ENCODE measurements at places on chromosomes 2 and 18. TPM values are rescaled to one million over a fixed set of nuclear protein-coding genes. Genes with fewer than 3 reads are reported as not detected.

Gene HMSD
- 0.84 TPM for total RNA-seq

Gene ACMSD
- total RNA-seq = not detected

DNA sequence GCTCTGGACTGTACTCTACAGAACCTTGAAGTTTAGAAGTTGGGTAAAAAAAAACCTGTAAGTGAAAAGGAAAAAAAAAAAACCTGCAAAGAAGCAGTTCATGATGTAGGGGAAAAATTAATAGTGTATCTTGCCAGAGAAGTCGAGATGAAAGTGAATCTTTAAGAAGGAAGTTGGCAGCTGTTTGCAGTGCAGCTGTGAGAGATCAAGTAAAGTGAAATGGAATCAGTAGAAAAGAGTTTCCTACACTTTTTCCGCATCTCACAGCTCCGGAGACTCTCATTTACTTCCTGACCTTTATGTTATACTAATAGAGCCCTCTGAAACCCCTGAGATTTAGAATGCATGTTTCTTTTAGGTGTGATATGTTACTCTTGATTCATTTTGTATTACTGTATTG lies 19.2 kb downstream of the RNMT start:
- DNase-seq = no peak

- DNase-seq = peak; percentile 38
Observed at GRCh38 chr2:201793631-201794030, 12.7 kb upstream of the CDK15 start.

DNA sequence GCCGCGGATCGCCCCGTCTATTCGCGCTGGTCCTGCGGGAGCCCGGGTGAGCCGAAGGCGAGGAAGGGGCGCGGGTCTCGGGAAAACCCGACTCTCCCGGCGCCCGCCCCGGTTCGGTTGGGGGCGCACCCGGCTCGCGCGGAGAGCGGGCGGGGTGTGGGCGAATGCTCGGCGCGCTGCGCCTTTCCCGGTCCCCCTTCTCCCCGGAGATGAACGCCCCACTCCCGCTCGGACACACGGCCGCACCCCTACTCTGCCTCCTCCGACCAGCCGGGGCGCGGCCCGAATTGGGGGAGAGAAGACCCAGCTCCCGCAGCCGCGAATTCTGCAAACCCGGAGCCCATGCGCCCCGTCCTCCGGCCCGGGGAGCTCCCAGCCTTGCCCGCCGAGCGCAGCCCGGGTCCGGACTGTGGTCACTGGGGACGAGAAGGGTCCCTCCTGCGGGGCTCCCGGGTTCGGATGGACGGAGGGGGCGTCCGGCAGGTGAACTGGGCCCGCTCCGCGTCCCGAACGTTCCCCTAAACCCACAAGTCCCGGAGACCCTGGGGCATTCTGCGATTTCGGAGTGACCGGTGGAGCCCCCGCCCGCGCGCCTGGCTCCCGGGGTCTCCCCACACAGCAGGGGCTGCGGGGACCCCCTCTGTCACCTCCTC lies 734 bp downstream of the KCNG2 start:
- DNase-seq = no peak

DNA sequence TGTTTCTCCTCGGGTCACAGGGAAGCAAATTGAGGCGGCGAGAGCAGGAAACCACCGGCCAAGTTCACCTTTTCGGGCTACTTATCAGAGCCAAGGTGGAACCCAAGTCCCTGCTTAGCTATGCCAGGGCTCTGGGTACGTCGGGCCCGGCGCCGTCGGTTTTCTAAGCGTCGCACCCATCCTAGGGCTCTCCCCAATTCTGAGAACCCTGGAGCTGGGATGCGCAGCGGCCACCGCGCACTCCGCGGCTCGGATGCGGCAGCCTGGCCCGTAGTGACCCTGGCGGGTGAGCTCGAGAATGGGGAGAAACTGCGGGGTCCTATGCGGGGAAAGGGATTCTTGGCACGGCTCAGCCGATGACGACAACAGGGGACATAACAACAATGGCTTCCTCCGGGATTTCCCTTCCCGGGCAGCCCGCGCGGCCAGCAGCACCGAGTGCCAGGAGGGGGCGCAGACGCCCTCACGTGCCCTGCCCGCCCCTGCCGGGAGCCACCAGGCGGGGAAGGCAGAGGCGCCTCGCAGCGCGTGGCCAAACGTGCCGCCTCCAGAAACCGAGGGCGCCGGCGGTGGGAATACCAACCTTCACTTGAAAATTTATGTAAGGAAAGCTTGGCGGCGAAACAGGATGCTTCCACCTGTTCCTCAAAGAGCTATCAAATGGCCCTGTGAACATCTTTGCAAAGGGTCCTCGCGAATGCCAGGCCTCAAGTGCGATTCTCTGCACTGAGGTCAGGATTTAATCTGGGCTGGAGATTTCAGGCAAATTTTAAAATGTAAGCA lies 2.1 kb upstream of the SLC30A3 start:
- peak; percentile 60 for DNase-seq

DNA sequence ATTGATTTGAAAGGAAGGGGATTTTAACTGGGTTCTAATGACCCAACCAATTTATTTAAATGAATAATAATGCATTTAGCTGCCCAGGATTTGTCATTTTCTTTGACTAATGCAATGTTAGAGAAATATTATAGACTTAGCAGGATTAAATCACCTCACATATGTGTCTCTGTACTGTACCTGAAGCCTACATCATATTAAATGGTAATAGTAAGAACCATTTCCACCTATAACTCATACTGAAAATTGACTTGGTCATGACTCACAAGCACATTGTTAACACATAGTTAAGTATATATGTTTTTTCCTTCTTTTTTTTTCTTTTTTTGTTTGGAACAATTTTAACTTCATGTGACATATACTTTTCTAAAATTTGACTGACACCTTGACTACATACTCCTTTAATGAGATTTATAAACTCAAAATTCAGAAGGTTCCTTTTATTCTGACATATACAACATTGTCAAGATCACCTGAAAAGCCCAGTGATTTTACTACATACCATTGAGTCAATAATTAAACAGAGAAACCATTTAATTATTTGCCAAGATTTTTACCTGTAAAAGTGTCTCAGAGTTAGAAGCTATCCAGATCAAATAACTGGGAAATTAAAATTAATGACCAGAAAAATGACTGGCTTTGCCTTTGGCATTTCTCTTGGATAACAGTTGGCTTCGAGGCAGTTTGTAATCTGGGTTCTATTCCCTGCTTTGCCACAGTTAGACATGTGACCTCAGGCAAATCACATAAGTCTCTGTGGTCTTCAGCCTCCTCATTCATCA lies 58.8 kb upstream of the CDC42EP3 start:
- no peak for DNase-seq

DNA sequence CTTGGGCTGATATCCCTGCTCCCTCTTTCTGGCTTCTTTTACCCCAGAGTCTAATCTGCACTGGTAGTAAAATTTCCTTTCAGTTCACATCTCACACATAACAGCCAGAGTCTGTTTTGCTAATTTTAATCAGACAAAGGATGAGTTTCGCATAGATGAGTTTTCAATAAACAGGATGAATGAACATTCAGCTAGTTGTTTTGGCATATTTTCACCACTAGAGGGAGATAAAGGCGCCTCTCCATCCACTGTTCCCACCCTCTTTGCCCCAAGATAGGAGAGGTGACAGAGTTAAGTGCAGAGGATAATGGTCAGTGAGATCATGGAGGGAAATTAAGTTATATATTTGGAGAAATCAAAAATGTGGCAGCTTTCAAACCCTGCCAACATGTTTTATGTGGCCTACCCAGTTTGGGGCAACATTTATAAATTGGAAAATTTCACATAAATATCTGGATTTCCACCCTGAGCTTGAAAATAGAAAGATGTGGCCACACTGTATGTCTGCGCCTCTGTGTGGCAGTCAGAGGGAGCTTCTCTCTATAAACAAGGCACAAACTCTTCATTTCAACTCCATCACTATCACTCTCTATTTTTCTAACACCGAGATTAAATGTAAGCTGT lies 48.5 kb upstream of the DTNA start:
- peak; percentile 64 for DNase-seq

- no peak for DNase-seq
Observed at GRCh38 chr2:203745267-203745666, 38.8 kb downstream of the CD28 start.

GRCh38 chr18:32542221-32542798 lies 71.6 kb upstream of the GAREM1 start:
- DNase-seq = peak; percentile 35

DNA sequence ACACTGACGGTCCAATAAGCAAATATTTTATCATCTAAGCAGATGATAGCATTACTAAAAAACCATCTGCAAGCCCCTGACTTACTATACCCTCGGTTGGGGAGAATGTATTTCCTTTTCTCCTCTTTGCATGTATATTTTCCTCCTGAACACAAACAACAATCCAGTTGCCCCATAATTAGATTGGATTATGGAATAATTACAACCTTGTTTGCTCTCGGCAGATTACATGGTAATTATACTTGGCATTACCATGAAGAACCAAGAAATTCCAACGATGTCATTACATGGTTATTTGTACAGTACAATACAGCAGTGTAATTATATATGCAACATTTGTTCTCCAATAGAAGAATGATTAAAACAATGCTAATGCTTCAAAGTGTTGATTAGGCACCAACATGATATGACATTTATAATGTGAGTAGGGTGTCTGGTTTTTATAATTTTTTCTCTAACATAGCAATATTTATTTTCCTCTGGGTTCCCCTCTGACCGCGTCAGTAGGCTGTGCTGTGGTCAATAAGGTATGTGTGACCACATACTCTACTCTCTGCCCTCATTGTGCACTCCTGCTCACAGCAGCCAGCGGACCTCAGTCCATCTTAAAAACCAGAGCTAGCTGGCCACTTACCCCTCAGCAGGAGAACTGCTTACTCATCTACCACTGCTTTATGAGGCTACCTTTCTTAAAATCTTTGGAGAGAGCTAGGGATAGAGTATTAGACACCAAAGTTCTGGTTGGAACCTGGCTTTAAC lies 176.1 kb downstream of the INSIG2 start:
- peak; percentile 55 for DNase-seq

DNA sequence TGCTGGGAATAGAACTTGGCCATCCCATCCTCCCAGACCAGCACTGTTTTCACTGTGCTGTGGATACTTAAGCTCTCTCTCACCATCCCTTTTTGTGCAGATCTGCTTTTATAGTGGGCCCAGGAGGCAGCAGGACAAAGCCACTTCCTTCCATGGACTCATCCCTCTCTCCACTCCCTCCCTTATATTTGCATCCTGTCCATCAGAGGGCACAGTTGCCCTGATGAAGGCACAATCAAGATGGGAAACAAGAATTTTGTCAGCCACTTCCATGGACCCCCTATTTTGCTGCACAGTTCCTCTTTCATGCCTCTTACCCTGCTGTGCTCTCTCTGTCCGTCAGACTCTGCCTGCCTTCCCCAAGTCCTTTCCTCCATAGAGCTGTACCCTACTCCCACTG lies 338.7 kb downstream of the HRH4 start:
- peak; percentile 48 for DNase-seq

DNA sequence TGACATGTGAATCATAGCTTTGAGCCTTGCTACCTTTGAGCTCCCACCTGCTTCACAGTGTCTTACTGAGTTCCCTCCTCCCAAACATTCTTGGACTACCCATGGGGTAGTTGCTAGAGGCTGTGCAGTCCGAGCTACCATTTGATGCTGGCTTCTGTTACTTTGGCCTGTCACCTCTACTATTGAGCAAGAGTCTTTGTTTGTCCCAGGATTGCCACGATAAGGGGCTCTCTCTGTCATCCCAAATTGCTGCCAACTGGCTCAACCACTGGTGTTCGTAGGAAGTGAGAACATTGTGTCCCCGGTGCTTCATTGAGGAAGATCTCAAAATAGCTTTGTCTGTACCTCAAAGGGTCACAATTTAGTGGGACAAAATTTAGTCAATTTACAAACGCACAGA lies 59.1 kb upstream of the PAX8 start:
- DNase-seq = no peak

DNA sequence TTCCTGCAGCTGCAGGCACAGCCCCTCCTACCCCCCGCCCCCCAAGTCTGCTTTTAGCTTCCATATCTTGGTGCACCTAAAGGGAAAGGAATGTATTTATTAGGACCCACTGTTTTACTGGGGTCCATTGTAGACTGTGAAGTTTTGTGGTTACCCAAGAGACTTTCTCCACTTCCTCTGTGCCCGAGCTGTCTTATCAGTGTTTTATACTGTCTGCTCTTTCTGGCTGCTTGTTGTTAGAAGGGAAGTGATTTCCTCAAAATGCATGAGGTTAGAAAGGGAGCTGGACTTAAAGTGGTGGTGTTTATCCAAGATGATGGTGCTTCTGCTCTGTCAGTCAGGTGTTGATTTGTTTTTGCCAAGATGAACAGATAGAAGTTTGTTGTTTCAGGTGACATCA lies 85.0 kb downstream of the PTH2R start:
- DNase-seq = no peak

DNA sequence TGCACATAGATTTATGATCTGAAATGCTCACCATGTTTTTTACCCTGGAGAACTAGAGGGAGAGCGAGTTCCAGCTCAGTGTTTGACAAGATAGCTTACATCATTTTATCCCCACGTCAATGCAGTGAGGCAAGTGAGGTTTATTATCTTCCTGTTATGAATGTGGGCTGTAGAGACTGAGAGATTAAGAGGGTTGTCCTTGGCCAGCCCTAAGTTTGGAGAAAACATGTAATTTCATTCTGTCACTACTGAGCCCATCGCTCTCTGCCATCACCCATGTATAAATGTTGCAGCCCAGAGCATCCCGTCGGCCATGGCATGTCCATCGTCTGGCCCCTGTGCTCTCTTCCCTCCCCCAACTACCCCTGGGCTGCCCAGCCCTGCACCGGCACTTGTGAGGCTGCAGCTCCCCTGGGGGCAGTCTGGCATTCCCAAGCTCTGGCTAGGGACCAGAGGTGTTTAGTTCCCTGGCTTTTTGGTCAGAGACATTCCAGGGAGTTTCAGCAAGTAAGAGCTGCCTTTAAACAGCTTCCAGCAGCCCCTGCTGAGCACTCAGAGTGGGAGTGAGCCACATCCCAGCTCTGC lies 136.7 kb downstream of the ANTXR1 start:
- DNase-seq = peak; percentile 76

DNA sequence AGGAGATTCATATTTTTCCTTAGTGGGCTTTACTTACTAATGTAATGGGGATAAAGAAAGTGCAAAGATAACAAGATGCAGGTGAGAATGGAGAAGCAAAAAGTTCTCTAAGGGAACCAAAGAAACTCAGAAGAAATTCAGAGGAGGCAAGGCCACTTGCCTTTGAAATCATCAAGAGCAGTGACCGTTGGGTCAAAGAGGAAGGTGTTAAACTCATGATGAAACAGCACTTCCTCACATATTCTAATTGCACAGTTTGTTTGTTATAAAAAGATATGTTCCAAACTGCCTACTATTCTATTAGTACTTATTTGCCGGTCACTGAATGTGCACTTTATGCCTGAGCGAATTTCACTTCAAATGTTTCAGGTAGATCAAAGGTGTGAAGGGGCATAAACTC lies 975.1 kb downstream of the BCL11A start:
- no peak for DNase-seq

DNA sequence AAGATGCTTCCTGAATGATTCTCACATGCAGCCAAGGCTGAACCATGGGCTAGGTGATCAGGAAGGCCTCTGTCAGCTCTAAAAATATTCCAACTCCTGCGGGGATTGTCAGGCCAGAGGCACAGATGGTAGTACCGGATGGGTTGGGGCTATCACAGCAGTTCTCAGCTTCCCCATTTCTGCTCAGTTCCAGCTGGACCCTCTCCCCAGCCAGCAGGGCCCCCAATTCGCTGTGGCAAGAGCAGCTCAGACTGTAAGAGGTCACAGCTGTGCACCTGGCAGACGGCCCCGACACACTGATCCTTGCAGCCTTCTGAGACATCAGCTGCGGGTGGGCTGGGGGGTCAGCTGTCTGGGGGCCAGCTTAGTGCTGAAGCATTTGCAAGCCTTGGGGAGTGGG lies 43.6 kb upstream of the TCF7L1 start:
- no peak for DNase-seq

Data from M059J (cell line).